ENCODE measurements at places on chromosomes 1 and 21.
A peak's percentile ranks its signal among the peaks of the same experiment; 100 is the strongest.

- DNase-seq = no peak
Observed at GRCh38 chr1:43668956-43669355, 19.0 kb downstream of the KDM4A start.

- no peak for DNase-seq
Observed at GRCh38 chr1:47023268-47024140, at the start of gene CYP4X1. Gene CYP4X1 (plus strand): TSS chr1:47023669. CDS start chr1:47023818, 149 bp downstream.

- DNase-seq = no peak
Observed at GRCh38 chr1:31795801-31796621, 19.8 kb downstream of the SPOCD1 start.

GRCh38 chr1:23555270-23555985 is 3.9 kb downstream of the ID3 start:
- DNase-seq = no peak

- no peak for DNase-seq
Observed at GRCh38 chr1:245366886-245367285, 212.1 kb downstream of the KIF26B start.

GRCh38 chr1:162726555-162726954 is 63.9 kb upstream of the HSD17B7 start:
- no peak for DNase-seq

DNA sequence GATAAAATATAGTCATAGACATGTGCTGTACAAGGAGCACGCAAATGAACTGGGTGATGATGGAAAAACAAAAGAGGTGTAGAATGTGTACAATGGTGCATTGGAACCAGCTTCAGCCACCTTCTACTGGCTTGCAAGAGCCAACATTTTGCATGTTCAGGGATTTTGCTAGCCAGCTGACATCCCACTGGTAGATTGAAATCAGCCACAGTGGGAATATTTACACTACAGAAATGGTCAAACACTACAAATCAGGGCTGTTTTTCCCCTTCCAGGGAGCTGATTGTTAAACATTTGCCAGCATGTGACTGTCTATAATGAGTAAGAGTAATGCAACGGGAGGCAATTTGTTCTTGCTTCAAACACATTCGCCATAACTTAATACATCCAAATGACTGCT is 23.2 kb downstream of the PMVK start:
- DNase-seq = no peak

GRCh38 chr1:199399996-199400724 is 627.4 kb upstream of the NR5A2 start:
- DNase-seq = peak; percentile 73
